ENCODE measurements at places on chromosomes 7 and 10.

DNA sequence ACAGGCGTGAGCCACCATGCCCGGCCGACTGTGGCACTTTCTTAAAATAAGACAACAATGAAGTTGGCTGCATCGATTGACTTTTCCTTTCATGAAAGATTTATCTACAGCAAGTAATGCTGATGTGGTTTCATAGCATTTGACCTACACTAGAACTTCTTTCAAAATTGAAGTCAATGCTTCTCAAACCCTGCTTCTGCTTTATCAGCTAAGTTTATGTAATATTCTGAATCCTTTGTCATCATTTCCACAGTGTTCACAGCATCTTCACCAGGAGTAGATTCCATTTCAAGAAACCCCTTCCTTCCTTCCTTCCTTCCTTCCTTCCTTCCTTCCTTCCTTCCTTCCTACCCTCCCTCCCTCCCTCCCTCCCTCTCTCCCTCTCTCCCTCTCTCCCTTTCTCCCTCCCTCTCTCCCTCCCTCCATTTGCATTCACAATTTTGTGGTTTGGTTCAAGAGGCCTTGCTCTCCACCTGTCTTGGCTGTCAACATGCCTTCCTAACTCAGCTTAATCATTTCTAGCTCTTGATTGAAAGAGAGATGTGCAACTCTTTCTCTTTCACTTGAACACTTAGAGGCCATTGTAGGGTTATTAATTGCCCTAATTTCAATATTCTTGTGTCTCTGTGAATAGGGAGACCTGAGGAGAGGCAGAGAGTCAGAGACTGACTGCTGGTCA is 52.1 kb downstream of the HDAC9 start:
- DNase-seq, result no peak

DNA sequence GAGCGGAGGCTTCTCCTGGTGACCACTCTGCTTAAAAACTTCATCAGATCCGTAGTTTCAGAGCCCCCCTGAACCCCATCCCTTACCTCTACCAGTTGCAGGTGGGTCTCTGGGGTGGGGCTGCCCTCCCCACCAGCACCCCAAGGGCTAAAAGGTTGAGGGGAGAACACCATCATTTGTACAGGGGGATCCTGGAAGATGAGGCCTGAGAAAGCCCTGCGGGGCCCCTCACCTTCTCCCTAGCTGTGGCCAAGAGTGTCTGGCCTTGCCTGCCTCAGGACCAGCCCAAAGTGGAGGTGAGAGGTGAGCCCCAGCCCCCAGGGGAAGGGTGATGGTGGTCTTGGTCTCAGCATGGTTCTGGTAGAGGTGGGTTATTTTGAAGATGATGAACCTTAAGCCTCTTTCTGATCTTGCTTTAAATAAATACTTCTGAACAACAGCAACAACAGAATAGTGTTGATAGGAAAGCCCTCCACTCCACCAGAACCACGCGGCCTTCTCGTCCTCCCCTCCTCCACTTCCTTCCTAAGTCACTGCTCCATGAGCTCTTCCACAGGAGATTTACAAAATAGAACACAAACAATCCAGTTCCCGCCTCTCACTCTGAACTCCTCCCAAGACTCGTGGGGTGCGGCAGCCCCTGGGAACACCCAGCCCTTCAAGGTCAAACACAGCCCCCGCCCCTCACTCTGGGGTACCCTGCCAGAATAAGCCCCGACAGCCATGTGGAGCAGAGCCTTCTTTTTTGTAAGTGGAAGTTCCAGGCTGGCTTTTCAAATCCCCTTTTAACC is 169.1 kb downstream of the EGFR start:
- DNase-seq, result no peak

DNA sequence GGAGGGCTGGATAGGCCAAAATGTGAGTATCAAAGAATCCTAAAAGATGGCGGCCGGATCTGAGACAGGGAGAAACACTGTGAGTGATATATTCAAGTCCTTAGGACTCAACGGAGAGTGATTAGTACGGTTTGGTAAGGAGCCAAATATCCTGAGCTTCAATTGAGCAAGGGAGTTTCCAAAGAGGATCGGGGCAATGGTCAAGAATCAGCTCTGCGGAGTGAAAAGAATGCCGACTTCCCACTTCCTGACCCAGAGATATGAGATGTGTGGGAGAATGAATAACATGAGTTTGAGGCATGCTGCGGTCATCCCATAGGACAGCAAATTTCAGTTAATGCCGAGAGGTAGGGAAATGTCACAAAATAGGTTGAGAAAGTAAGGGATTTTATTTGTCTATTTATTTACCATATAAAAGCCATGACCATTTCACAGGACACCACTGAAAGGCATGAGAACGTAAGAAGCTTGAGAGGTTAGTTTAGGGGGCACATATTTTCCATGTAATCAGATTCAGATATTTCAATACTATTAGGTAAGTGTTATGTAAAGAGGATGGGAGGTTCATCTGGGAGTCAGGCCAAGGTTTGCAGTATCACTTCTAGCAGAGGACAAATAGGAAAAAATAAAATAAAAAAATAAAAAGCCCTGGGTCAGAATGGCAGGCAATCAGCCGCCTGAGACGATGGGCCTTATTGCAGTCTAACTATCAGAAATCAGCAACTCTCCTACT is 165.6 kb downstream of the HGF start:
- DNase-seq, result no peak

GRCh38 chr7:135189221-135189662 is 18.7 kb upstream of the CYREN start:
- DNase-seq, result no peak

DNA sequence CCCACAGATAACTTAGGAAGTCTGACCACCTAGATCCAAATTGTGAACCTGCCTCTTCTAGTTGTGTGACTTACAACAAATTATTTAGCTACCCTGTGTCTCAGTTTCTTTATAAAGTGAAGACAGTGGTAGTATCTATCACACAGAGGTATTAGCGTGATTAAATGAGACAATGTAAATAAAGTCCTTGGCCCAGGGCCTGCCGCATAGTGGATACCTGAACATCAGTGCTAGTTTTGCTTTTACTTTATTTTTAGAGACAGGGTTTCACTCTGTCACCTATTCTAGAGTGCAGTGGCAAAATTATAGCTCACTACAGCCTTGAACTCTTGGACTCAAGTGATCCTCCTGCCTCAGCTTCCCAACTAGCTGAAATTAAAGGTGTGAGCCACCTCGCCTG is 177.1 kb downstream of the CDK14 start:
- DNase-seq, result no peak

DNA sequence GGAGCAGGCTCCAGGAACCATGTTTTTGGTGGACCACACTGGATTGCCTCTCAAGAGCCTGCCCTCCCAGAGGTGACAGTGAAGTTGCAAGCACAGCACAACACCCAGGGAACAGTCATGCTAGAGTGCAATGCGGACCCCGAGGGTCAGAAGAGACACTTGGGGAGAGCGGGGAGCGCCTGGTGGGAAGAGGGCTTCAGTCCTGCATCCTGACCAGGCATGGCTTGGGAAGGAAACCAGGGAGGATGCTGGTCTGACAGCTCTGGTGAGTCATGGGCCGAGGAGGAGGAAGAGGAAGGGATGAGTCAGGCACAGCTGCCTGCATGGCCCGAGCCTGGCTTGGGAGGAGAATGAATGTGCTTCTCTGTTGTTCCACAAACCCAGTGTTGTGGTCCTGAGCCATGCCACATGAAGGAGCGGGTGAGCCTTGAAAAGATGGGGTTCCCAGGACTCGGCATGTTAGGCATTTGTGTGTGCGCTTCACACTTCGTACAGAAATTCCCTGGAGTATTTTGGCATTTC is 29.5 kb upstream of the ANKRD2 start:
- no peak for DNase-seq

DNA sequence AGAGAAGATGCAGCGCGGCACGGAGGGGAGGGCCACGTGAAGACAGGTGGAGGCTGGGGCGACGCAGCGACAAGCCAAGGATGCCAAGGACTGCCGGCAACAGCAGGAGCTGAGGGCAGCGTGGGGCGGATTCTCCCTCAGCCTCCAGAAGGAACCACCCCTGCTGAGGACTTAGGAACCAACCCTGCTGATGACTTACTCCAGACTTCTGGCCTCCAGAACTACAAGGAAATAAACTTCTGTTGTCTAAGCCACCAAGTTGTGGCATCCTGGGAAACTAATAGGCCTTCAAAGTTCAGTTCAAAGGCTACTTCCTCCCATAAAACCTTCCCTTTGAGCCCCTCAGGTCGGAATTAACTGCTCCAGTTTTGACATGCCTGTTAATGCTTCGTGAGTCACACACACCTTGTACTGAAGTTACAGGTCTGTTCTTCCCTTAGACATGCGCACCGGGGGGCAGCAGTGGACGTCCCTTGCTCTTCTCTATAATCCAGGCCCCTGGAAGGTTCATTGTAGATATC is 88.4 kb upstream of the RHEB start:
- DNase-seq, result no peak

- DNase-seq, result no peak
Observed at GRCh38 chr10:116815641-116816415, 33.5 kb upstream of the ENO4 start.

GRCh38 chr10:46520941-46521340 is 35.5 kb downstream of the GPRIN2 start:
- DNase-seq, result no peak

GRCh38 chr10:81848514-81848913 is 26.5 kb upstream of the NRG3 start:
- no peak for DNase-seq

- no peak for DNase-seq
Observed at GRCh38 chr10:19576576-19576975, 239.7 kb upstream of the PLXDC2 start.

DNA sequence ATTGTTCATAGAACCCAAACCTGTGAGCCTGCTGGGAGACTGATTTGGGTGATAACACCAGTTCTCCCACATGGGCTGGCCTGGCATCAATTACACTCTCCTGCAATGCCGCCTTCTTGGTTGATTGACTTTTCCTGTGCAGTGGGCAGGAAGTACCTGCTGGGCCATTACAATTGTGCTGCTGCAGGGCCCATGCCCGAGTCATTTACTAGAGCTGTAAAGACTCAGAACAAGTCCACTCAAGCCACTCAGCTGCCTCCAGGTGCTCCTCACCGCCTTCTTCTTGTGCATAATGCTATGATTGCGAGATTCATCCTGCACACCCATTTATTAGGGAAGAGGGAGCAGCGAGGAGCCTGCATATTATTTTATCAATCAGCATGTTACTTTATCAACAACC is 264.0 kb downstream of the TCERG1L start:
- no peak for DNase-seq

GRCh38 chr7:3973264-3973663 is 672.2 kb downstream of the SDK1 start:
- no peak for DNase-seq

DNA sequence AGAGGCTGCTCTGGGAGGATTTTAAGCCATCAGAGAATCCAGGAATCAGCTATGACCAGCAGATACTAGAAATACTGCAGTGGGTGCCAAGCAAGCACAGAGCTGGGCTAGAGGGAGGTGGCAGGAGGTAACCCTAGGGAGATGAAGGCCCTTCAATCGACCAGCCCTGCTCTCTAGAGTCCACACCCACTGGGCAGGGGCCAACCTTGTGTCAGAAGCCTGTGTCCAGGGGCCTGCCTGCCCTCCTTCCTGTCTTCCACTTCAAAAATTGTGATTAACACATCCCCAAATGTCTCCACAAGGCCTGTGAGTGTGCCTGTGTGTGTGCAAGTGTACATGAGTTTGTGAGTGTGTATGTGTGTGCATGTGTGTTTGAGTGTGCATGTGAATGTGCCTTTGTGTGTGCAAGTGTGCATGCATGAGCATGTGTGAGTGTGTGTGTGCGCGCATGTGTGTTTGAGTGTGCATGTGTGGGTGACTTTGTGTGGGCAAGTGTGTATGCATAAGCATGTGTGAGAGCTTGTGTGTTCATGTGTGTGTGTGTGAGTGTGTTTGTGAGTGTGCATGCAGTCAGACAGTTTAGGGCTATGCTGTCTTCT is 367.7 kb downstream of the SFMBT2 start:
- no peak for DNase-seq

- no peak for DNase-seq
Observed at GRCh38 chr7:43112459-43112940, at the start of gene HECW1. TSS of gene HECW1 (plus strand) at chr7:43112647. CDS start at chr7:43243906, 131,259 bp downstream.

DNA sequence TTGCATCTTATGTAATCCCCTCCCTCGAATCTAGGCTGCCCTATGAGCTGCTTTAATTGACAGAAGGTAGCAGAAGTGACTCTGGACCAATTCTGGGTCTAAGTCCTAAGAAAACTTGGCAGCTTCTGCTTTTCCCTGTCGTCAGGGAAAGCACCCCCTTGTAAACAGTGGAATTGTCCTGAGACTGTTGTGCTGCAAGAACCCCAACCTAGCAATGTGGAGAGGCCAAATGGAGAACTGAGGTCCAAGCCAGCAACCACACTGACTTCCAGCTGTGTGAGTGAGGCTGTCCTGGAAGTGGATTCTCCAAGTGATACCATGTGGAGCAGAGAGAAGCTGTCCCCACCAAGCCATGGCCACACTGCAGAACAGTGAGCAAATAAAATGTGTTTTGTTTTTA is 75.5 kb downstream of the ARHGAP22 start:
- DNase-seq, result no peak

DNA sequence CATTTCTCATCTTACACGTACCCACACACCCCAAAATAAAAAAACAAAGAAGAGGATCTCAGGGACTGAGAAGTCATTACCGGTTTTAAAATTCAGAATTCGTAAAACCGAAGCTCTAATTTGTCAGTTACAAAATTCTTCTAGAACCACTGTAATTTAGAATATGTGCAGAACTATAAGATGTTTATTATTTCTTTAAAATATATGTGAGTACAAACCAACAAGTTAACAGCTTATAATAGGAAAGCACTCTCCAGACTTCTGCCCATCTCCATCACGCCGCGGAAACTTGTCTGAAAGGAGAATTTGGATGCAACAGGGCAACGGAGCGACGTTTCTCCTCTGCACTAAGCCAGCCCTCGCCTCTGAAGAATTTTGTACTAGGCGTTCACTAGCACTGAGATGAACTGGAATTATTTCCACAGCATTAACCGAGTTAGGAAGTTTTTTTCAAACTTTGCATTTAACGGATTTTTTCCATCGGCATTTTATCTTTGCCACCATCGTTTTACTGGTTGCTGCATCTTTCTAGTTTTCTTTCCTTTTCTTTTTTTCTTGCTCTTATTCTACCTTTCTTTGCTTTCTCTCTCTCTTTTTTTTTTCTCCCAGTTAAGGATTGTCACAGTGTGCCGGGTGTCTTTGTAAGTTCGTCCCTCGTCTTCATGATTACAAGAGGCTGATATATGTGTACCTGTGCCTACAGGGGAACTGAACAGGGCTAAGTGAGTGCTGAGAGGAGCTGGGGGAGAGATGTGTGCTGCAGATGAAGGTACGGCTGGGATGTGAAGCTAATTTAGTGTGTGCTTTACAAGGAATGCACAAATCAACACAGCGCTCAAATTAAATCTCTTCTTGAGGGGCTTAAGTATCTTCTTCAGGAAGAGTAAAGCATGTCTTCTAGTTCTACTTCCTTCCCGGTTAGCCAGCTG is 295.9 kb upstream of the NFE2L3 start:
- no peak for DNase-seq

- DNase-seq, result no peak
Observed at GRCh38 chr7:153152801-153153422, 393.4 kb downstream of the ACTR3B start.

DNA sequence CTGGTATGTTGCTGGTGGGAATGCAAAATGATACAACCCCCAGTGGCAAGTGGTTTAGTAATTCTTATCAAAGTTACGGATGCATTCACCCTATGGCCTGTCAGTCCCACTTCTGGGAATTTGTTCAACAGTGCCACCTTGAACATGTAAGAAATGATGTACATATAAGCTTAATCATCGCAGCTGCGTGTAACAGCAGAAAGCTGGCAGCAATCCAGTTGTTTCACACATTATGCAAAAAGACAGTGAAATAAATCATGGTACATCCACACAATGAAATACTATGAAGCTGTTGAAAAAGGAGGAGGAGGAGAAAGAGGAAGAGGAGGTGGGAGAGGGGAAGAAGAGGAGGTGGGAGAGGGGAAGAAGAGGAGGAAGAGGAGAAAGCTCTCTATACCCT is 76.2 kb upstream of the MYL10 start:
- no peak for DNase-seq

- DNase-seq, result peak; percentile 7
Observed at GRCh38 chr7:97145068-97145467, 27.6 kb downstream of the SDHAF3 start.

All from NCI-H2029 treated with DMSO at 0.1 percent for 48 hours (cell line).